Right renal pelvis (tissue), 4 donors: ENCODE measurements at places on chromosomes 6 and 20. TPM values are rescaled to one million over a fixed set of nuclear protein-coding genes. Genes with fewer than 3 reads are reported as not detected.
A peak's percentile ranks its signal among the peaks of the same experiment; 100 is the strongest.

Gene MROH8
- polyA plus RNA-seq: 5.8 TPM

DNA sequence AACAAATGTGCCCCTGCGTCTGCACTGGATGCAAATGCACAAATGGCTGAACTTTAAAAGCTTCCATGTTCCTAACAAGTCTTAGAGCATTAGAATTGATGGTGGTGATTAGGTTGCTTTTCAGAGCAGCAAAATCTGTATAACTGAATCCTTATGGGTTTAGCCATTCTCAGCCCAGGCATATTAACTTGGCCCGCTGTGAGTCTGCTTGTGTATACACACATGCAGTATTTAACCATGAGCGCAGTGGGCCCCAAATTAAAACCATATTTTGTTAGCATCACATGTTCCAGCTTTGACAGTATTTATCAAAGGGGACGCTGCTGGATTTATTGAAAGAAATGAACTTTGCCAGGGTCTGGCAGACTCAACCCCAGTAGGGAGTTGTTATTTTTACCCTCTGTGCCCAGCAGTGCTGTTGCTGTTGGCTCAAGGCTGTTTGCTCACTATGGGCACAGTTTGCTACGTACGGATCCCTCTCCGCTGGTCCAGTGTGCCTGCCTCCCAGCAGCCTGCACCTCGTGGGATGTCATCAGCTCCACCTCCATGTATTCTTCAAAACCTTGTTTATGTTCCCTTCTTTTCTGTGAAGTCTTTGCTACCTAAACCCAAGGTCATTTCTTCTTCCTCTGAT is 144.7 kb downstream of the QRSL1 start:
- DNase-seq: no peak

- DNase-seq: no peak
Observed at GRCh38 chr20:57069442-57069841, 197.0 kb downstream of the BMP7 start.

- DNase-seq: no peak
Observed at GRCh38 chr6:145099713-145100112, 635.6 kb downstream of the EPM2A start.

DNA sequence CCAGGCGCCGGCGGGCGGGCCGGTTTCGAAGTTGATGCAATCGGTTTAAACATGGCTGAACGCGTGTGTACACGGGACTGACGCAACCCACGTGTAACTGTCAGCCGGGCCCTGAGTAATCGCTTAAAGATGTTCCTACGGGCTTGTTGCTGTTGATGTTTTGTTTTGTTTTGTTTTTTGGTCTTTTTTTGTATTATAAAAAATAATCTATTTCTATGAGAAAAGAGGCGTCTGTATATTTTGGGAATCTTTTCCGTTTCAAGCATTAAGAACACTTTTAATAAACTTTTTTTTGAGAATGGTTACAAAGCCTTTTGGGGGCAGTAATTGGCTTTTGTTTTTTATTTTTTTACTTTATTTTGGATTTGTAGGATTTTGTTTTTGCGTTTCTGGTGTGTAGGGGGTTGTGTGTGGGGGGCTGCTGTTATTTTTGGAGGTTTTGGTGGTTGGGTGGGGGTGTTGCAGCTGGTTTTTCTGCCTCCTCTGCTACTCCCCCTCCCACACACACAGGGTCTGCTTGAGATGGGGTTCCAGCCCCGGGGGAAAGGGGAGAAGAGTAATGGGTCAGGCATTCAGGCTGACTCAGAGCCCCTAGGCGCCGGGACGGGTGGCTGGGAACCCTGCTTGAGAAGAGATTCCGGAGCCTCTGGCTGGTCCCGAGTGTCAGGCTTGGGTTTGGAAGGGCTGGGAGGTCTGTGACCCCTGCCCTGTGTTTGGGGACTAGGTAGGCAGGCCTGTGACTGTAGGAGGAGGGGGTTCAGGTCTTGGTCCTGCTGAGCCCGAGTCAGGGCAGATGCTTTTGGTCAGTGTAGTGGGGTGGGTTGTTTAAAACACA is 2.0 kb downstream of the CEBPB start:
- DNase-seq: peak; percentile 59
